ENCODE measurements at places on chromosomes 5 and 9.

GRCh38 chr5:135509995-135510394, 25.8 kb downstream of the NEUROG1 start:
- no peak for DNase-seq

DNA sequence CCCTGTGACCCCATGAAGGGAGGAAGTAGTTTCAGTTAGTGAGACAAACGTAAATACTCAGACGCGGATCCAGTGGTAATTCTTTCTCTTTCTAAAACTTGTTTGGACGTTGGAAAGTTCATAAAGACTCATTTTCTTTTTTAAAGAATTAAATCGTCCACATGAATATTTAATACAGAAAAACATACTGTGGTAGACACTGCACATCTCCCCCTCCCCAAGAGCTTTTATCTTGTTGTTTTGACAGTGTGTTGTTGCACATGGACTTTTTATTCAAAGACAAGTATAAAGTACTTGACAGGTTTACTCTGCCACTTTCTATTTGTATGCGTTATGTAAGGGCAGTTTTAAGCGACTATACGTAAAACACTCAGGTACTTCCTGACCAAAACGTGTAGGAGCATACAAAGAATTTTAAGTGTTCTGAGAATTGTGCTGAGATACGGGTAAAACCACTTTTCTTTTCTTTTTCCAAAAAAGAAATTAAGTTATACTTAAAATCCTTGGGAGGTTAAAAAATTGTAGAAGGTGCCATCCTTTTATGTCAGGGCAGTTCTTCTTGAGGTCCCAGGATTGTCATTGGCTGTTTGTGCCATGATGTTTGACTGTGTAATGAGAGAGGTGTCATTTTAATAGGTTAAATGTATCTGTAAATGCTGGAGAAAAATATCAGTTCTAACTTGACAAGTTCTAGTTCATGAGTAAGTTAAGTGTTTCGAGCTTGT, 1.3 kb downstream of the NIPBL start:
- DNase-seq, result no peak

GRCh38 chr5:160685695-160686094, 166.3 kb downstream of the ATP10B start:
- no peak for DNase-seq

GRCh38 chr9:95511952-95512708, 4.6 kb downstream of the PTCH1 start:
- DNase-seq, result no peak

- no peak for DNase-seq
Observed at GRCh38 chr9:114035221-114035844, 42.8 kb downstream of the AMBP start.

DNA sequence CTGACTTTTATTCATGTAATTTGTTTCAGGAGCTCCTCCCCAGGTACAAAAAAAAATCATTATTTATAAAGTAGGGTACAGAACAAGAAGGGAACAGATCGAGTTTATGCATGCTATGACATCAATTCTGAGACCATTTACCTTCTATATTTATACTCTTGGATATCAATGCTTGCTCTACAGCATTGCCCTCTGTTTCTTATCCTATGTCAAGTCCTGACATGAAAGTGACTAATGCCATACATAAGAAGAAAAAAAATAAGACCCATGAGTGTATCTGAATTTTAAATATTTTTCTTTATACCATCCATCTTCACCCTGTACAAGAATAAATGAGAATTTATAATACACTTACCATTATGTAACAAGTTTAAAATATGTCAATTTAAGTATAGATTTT, 2016.3 kb upstream of the CDH9 start:
- DNase-seq, result no peak

All from activated CD4-positive, alpha-beta T cell treated with anti-CD3 and anti-CD28 coated beads, Interleukin-2, amount 50 U/mL, for 1 hour (primary cell).